ENCODE measurements at places on chromosomes 7 and 10.
A peak's percentile ranks its signal among the peaks of the same experiment; 100 is the strongest.

- DNase-seq = no peak
Measured at GRCh38 chr10:53135897-53136253, 363.3 kb upstream of the MBL2 start.

GRCh38 chr7:27138472-27138871, 5.0 kb downstream of the HOXA5 start:
- DNase-seq = no peak

GRCh38 chr10:21758239-21758638, 224.2 kb downstream of the MLLT10 start:
- DNase-seq = no peak

GRCh38 chr10:58840840-58841435, 328.3 kb downstream of the BICC1 start:
- DNase-seq = no peak

DNA sequence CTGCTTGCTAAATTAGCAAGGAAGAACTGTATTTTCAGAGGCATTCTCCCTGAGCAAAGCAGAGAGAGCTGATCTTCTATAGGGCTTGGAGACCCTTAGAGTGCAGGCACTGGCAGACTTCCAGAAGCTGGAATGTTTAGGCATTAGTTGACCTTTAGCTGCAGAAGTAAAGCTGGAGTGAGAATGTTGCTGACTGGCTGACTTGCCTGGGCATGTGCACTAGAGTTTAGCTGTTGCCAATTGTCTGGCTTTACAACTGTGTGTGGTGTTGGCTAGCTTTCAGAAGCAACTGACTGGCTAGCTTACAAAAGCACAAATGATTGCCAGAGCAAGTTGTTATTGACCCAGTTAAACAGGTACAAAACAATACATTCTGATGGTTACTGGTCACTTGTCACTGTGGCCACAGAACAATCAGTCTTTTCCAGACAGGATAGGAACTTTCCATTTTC, 25.1 kb downstream of the FAM13C start:
- peak; percentile 72 for DNase-seq

DNA sequence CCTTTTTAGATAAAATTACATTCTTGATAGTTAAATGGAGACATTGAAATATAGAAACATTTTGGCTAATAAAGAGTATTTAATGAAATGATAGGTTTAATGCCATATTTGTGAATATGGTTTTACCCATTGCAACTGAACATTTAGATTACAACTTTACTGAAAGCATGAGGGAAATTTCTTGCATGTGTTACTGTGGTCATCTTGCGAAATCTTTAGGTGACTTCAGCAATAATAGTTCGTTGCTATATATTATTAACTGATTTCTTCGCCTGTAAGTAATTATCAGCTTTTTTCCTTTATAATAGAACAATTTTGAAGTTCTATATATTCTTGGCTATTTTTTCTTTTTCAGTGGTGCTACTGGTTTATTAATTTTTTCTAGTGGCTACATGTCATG, 83.2 kb downstream of the MLLT10 start:
- no peak for DNase-seq

DNA sequence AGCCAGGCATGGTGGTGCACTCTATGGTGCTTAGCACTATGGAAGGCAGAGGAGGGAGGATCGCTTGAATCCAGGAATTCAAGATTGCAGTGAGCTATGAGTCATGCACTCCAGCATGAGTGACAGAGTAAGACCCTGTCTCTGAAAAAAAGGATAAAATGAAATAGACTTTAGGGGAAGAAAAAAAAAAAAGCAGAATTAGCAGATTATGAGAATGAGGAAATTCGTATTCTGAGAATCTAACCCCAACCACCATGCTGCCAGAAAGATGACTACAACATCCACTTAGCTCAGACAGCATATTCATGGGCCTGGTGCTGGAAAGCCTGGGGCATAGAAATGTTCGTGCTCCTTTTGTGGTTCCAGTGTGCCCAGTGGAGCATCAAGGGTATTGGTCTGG, 63.3 kb downstream of the TMEM26 start:
- no peak for DNase-seq

GRCh38 chr10:33664070-33664469, 329.6 kb upstream of the NRP1 start:
- DNase-seq = no peak

DNA sequence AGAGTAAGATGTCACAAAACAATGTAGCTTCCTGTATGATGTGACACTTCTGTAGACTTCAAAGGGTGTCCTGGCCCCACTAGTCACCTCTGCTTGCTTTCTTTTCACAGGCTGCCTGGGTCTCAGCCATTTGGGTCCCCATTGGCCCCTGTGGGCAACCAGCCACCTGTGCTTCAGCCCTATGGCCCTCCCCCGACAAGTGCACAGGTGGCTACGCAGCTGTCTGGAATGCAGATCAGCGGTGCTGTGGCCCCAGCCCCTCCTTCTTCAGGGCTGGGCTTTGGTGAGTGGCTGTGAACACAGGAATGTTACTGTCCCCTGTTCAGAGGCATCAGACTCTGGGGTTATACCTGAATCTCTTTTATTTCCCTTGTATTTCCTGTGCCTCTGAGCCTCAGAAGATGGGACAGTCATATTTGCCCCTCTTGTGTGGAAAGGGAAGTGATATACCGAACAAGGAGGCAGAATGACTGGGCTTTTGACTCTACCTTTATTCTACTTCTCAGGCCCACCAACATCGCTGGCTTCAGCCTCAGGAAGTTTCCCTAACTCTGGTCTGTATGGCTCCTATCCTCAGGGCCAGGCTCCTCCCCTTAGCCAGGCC, 15.4 kb downstream of the SEC24C start:
- no peak for DNase-seq

- DNase-seq = no peak
Measured at GRCh38 chr7:110407706-110408105, 683.2 kb upstream of the LRRN3 start.

DNA sequence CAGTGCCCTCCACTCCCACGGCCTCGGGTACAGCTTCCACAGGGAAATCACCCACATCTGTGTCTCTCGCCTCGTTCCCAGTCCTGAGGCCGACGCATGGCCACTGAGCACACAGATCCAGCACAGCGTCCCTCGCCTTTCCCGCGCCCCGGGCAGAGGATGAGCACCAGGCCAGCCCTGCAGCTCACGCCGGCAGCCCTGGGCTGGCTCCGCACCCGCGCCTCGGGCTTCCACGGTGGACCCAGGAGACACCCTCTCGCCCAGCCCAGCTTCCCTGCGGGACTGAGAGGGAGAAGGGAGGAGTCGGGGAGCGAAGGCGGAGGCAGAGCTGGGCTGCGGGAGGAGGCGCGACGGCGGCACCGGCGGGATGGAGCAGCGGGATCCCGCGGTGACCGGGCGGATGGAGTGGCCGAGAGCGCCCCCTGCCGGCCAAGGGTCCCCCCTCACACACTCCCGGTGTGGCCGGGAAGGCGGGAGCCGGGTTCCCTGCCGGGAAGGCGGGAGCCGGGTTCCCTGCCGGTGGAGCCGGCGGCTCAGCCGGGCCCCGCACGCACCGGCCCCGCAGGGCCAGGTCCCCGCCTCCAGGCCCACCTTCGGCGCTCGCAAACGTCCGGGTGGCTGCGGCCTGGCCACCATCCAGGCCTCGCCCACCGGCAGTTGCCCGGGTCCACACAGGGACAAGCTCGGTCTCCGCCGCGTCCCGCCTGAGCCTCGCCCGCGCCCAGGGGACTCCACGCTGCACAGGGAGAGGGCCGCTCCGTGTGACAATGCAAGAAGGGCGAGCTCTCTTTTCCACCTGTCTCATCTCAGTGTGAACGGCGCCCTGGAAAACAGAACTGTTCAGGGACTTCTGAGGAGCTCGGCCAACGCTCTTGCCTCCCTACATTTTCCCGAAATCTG, 110.3 kb upstream of the LANCL2 start:
- peak; percentile 71 for DNase-seq

GRCh38 chr10:4556527-4556926, 269.5 kb upstream of the AKR1E2 start:
- no peak for DNase-seq
